NCI-H510A (cell line): ENCODE measurements at places on chromosomes 6 and 20.

GRCh38 chr6:71126506-71126905 is 162.1 kb upstream of the OGFRL1 start:
- DNase-seq = no peak

GRCh38 chr6:30887901-30888815 is 3.8 kb downstream of the DDR1 start:
- no peak for DNase-seq

- no peak for DNase-seq
Measured at GRCh38 chr6:168180548-168181011, 101.6 kb upstream of the FRMD1 start.

DNA sequence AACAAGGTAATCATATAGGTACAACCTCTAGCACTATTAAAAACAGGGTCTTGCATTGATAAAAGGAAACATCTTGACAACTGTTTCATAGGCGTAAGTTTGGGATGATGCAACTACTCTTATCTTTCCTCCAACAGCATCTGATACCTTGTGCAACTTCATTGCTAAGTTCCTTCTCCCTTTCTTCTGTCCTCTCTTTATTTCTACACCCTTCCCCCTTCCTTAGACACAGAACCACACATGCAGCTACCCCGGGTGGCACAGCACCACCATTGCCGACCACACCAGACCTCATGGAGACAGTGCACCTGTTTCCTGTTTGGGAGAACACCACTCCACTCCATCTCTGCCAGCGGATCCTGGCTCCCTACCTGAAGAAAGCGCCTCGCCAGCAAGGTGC is 14.4 kb downstream of the MYB start:
- no peak for DNase-seq

- DNase-seq = no peak
Measured at GRCh38 chr6:131744432-131745287, 33.8 kb upstream of the CTAGE9 start.

GRCh38 chr6:66186756-66187155 is 479.7 kb upstream of the EYS start:
- DNase-seq = no peak

DNA sequence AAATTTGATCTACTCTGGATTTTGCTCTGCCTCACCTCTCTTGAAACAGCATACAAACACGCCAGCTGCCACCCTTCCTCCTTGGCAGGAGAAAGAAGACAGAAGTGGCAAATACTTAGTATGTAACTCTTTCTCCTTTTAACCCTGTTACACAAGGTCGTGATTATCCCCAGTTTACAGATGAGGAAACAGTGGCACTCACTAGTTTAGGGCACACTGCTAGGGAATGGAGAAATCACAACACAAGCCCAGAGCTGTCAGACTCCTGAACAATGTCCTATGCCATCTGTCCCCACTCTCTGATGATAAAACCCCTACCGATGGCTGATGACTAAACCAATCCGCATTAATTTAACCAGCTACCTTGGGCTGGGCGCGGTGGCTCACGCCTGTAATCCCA is 79.7 kb downstream of the FGD2 start:
- no peak for DNase-seq

- no peak for DNase-seq
Measured at GRCh38 chr6:122078481-122078880, 321.0 kb upstream of the HSF2 start.

- no peak for DNase-seq
Measured at GRCh38 chr20:62860391-62860923, 1.2 kb downstream of the TCFL5 start.

DNA sequence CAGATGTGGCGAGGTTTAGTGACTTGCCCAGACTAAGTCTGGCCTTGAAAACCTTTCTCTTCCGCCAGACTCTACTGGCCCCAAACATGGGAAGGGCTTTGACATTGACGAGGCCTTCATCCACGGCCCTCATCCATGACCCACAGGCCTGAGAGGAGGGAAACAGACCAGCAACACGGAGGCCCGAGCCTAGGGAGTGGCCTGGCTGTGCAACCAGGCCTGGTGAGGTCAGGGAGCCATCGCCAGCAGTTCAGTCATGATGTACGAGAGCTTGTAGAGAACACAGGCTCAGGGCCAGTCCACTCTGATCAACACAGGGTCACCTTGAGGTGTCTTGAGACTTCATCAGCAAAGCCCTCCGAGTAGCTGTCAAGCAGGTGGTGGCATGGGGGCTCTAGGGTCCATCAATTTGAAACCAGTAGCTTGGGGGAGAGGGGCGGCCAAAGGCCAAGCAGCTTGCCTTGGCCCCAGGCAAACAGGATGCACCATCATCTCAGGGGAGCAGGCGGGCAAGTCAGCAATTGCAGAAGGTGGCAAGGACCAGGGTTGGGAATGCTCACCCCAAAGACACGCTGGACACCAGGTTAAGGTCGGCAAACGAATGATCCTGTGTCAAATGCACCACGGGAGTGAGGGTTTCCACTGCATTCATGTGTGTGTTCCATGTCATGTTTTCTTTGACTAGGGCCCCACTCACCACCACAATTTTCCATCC is 36.1 kb downstream of the GFOD1 start:
- no peak for DNase-seq

- DNase-seq = peak; percentile 66
Measured at GRCh38 chr6:83065511-83066192, at the start of gene UBE3D. Gene UBE3D, minus strand, starts transcription at chr6:83065841. Its CDS starts 123 bp downstream, at chr6:83065718.

- DNase-seq = no peak
Measured at GRCh38 chr6:104612541-104612940, 247.2 kb downstream of the HACE1 start.

- DNase-seq = no peak
Measured at GRCh38 chr6:113662688-113663333, 194.3 kb upstream of the MARCKS start.

GRCh38 chr20:38727607-38728190 is 3.4 kb downstream of the SLC32A1 start:
- DNase-seq = no peak

- DNase-seq = no peak
Measured at GRCh38 chr6:156889986-156890385, 112.8 kb downstream of the ARID1B start.

DNA sequence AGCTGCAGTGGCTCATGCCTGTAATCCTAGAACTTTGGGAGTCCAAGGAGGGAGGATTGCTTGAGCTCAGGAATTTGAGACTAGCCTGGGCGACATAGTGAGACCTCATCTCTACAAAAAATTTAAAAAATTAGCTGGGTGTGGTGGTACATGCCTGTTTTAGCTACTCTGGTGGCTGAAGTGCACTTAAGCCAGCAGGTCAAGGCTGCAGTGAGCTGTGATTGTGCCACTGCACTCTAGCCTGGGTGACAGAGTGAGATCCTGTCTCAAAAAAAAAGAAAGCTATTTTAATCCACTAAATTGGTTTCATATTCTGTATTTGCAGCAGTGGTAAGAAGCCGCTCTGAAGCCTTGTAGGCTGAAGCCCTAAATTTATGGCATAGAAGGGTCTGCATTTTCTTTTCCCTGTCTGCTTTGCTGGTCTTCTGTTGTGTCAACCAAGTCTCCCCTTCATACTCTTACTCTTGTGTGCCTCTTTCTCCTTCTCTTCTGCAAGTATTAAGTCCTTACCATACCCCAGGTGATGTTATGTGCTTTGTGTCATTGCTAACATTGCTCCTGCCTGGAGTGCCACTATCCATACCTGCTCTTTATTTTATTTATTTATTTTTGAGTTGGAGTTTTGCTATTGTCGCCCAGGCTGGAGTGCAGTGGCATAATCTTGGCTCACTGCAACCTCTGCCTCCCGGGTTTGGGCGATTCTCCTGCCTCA is 70.9 kb downstream of the MYO6 start:
- DNase-seq = no peak

DNA sequence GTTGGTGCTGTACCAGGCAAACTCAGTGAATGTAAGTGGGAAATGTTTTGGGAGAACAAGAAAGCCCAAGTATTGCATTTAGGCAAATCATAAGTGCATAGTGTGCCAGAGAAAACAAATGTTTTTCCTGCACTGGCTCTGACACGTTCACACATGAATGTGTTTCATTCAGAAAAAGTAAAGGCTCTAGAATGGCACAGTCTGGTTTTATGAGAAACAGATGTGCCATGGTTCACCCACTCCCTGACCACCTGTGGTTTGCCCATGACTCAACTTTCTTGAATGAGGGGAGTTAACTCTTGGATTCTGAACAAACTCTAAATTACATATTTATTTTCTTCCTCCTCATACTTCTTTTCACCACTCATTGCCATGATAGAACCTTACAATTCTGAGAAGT is 126.9 kb downstream of the KCNQ5 start:
- DNase-seq = no peak

- DNase-seq = no peak
Measured at GRCh38 chr6:119348096-119348747, 1.3 kb downstream of the MAN1A1 start.

GRCh38 chr6:63476302-63476701 is 96.0 kb upstream of the LOC128125822 start:
- DNase-seq = no peak

- no peak for DNase-seq
Measured at GRCh38 chr6:129022011-129022553, 139.1 kb downstream of the LAMA2 start.

DNA sequence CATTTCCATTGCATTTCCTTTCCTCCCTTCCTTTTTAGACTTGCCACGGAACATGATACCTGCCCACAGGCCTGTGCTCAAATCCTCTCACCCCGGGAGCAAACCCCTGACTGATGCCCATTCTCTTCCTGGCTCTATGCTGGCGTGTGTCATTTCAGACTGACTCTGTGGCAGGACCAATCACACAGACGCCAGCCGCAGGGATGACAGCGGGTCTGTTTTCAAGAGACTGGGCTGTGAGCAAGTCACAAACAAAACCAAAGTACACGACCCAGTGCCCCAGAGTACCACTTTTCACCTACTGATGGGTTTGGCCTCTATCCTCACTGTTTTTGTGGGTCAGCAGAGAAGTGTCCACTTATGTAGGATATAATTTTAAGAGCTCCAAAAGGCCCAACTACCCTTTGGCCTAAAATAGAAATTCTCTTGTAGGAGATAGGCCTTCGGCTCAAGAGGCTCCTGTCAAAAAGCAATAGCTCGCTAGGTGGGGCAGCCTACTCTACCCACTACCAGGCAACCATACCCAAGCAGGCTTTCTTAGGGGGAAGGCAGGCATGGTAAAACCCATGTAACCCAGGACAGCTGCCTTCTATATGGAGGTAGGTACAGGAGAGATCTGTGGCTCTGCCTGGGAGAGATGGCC is 215.7 kb downstream of the CDC5L start:
- DNase-seq = no peak

GRCh38 chr6:52337633-52338290 is 24.2 kb upstream of the PAQR8 start:
- DNase-seq = no peak

DNA sequence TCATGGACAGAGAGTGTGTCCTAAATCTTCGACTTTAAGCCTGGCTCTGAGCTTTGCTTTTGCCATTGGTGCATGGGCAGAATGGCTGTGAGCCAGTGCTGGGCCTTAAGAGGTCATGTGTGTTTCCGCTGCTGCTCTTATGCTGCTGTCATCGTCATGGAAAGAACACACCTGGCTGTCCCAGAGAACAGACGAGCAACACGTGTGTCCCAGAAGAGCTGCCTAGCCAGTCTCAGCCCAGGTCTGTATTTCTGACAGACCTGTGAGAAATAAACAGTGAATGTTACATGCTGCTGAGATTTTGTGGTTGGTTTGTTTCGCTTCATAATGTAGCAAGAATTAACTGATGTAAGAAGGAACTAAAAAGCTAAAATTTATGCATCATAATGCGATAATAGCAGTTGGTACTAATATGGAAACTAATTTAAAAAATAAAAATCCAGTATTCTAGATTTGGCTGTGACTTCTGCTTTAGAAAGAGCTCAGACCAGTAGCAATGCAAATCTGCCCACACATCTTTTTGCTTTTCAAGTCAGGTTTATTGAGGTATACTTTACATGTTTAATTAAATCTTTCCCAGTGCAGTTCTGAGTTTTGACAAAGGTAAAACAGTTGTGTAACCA is 11.5 kb upstream of the SCP2D1 start:
- DNase-seq = no peak

GRCh38 chr6:7979831-7980230 is 69.2 kb upstream of the TXNDC5 start:
- DNase-seq = no peak

GRCh38 chr6:131575834-131576478 is 2.9 kb downstream of the ARG1 start:
- no peak for DNase-seq

DNA sequence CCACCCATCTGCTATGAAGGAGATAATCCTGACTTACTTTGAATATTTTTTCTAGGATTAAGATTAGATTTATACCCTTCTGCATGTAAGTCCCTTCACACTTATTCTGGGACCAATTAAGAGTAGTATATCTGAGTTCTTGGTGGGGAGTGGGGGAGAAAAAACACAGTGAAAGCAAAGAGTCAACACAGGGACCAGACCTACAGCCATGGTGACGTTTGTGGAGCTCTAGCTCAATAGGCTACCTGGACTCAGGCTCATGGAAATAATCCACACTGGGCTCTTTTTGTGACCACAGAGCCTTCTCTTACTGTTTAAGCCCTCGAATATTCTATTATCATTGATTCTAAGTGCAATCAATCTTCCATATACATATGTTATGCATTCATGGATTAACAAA is 491.4 kb downstream of the LMBRD1 start:
- DNase-seq = no peak

- DNase-seq = no peak
Measured at GRCh38 chr6:147577488-147577887, 69.0 kb downstream of the SAMD5 start.

DNA sequence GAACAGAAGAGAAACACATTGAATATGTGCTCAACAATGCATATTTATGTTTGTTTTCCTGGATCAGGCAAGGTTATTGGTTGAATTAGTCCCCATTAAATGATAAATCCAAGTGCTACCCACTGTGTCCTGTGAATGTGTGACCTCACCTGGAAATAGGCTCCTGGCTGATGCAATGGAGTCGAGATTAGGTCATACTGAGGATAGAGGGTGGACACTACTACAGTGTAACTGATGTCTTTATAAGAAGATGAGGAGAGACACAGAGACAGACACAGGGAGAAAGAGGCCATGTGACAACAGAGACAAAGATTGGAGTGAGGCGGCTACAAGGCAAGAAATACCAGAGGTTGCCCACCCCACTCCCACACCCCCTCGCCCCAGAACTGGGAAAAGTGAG is 559.3 kb downstream of the C6orf118 start:
- no peak for DNase-seq

DNA sequence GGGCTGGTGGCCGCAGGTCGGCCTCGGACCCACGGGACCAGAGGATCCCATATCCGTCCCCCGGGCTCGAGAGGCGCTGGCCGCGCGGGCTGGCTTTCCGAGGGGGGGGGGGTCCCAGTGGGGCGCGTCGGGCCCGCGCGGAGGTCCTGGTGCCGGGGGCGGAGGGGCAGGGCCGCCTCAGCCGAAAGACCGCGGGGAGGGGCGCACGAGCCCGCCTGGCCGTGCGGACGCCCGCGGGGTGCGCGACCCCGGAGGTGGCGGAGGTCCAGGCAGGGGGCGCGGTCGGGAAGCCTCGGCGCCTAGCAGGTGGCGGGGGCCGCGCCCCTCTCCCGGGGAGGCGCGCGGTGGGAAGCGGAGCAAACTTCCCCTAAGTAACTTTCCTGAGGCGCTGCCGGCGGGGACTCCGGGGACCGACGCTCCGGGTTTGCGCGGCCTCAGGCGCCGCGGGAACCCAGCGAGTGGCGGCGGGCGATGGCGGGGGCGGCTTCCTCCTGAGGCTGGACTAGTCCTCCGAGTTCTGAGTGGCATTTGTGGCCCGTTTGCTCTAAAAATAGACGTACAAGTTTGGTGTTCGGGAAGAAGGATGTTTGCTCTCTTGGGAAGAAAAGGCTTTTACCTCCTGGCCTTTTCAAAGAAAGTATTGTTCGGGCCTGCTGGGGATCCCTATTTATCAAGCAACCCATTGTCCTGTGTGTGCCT is 26.5 kb upstream of the BTBD3 start:
- peak; percentile 61 for DNase-seq
